ENCODE measurements at places on chromosomes 4 and X. TPM values are rescaled to one million over a fixed set of nuclear protein-coding genes. Genes with fewer than 3 reads are reported as not detected.

Gene TXK
- 0.69 TPM for total RNA-seq

DNA sequence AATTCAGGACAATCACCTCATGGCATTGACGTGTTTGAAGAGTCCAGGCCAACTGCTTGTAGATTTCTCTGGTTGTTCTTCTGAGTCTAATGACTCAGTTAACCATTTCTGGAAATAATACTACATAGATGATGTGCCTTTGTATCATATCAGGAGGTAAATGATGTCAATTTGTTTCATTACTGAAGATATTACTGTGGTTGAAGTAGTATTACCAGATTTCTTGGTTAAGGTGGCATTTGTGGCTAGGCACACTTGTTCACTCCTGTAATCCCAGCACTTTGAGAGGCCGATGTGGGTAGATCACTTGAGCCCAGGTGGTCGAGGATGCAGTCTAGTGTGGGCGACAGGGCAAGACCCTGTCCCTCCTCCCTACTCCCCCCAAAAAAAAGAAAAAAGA, 15.7 kb downstream of the RPL9 start:
- no peak for DNase-seq

GRCh38 chr4:38242101-38242500, 281.9 kb downstream of the PTTG2 start:
- DNase-seq = no peak

DNA sequence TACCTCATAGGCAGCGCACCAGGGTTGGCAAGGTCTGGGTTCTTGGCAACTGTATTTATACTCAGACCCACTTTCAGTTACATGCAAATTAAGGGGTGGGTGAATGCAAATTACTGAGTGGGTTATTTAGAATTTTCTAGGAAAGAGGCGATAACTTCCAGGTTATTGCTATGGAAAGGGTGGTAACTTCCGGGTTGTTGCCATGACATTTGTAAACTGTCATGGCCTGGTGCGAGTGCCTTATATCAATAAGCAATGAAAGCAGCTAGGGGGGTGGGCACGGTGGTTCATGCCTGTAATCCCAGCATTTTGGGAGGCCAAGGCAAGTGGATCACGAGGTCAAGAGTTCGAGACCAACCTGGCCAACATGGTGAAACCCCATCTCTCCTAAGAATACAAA, 57.5 kb upstream of the SLC7A3 start:
- DNase-seq = no peak

Gene TTC29
- 0.49 TPM for total RNA-seq

DNA sequence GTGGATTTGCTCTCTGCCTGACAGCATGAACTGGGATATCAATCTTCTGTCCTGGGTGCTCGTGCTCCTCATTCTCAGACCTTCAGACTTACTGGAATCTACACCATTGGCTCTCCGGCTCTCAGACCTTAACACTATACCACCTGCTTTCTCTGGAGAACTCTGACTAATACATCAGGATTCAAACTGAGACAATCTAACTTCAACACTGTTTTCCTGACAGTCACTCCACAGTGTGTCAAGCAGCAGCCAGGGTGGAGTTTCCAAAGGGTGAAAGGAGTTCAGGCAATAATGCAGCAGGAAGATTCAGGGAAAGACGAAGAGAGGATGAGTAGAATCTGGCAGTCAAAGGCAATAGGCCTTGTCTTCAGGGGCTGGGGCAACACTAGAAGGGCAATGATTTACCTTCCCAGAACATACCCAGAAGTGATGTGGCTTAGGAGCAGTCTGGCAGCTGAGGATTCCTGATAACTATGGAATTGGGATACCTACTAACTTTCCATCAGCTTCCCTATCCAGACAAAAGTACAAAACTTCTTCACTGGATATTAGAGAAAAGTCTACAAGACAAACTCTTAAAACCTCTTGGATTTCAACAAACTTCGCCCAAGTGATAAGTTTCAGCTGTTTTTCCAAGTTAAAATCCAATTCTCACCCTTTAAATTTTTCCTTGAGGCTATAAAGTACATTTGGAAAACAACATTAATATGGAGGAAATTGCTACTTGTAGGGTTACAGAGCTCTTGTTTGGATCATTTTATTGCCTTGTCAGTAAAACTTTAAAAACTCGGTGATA, 58.4 kb upstream of the SLIT2 start:
- peak; percentile 73 for DNase-seq

- DNase-seq = no peak
These were observed 339.8 kb upstream of the FRG1 start for GRCh38 chr4:189600718-189601435.

DNA sequence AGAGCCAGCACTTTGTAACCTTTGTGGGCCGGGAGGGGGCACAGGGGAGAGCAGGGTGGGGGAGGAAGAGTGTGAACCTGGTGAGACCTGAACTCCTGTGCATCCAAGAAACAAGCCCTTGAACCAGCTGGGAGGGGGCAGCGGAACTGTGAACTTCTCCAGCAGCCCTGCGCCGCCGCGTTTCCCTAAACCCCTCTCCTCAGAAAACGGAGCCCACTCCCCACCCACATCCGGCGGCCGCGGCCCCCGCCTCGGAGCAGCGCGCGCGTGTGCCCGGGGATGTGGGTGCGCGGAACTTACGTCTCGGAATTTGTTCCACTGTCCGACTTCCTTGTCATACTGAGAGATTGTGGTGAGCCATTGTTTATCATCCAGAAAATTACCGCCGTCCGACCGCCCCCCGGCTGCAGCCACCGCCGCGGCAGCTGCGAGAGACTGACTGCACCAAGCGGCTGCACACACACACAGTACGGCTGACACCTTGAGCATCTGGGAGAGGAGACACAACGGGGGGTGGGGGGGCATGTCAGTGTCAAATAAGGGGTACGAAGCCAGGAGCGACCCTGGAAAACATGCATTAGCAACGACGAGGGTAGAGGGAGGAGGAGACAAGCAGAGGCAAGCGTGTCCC, 494 bp downstream of the SPOCK3 start:
- peak; percentile 32 for DNase-seq

GRCh38 chrX:2710041-2710840, 19.1 kb downstream of the CD99 start:
- DNase-seq = peak; percentile 91

DNA sequence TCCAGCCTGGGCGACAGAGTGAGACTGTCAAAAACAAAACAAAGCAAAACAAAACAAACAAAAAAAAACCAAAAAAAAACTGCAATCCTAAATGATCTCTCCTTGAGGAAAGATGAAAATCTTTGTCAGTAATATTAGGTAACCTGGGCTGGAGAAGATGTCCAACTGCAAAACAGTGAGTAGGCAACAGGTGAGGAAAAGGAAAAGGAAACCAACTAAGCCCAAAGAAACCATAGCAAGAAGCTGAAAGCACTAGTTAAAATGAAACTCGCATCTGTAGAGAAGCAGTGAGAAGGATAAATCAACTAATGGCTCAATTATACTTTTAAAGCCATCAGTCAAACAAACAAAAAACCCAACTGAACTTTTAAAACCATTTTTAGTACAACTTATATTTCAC, 54.2 kb downstream of the ENOX2 start:
- DNase-seq = no peak

Gene HELT
- not detected for total RNA-seq

Gene SLBP
- 135 TPM for total RNA-seq

DNA sequence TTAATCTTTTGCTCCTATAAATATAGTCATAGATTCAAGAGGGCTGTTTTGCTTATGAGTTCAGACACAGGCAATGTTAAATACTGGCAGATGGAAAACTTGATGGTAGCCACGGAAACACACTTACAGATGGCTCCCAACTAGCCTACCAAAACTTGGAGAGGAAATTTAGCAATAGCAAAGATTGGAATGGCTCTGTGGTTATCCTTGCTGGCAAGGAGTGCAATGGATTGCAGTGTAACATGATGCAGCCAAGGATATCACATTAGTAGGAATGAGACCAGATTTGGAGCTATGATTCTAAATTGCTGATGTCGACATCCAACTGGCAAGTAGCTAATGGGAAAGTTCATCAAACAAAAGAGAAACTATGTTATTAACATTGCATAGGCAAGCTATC, 791.0 kb upstream of the DIAPH2 start:
- no peak for DNase-seq

DNA sequence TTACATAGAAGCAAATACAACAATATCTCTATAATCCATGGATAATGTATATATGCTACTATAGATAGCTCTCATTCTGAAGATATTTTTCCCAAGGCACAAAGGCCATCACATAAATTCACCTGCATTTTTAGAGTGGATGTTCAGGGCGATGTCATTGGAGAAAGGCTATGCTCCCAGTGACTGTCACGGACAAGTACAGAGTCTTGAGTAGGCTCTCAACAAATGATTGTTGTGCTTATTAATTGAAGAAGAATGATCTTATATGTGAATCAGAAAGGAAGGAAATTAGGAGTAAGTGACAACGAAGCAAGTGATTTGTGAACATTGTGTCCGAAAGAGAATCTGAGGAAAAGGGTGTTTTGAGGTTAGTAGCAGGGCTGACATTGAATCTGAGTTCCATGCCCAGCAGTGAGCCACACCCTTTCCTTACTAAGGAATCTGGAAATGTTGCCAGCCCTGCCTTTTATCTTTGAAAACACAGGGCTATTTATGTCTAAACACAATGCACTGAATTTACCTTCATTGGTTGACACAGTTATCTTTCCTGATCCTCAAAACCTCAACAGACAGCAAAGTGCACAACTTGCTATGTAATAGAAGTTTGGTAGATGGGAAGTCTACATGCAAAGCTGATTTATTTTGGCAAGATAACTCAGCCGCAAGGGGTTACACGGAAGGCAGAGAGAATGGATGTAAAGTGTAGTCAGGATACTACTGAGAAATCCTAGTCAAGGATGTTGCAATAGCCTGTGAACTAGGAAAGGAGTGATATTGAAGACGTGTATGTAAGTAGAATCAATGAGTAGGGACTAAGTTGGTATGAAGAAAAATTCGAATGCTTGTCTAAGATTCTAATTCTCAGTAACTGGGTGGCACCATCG, 50.4 kb downstream of the SORBS2 start:
- DNase-seq = no peak

Gene MAN2B2
- total RNA-seq = 28.8 TPM

Measured in M059J (cell line).